ENCODE measurements at places on chromosomes 2 and 18.
A peak's percentile ranks its signal among the peaks of the same experiment; 100 is the strongest.

DNA sequence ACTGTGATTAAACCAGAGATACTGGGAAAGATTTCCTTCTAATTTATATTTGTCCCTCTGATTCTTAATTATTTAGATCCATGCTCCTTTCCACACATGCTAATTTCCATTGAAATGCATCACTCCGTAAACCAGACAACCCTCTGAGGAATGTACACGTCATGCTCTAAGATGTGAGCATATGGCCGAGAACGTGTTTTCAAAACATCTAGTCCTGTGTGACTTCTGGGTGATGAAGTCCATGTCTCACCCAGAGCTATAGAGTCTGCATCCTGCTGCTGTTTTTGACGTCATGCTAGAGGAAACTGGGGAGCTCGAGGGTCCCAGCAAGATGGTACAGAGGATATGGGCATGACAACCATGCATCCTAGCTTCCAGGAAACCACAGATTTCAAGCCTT is 53.6 kb downstream of the CAPN13 start:
- no peak for DNase-seq

GRCh38 chr2:27237341-27237945 is 20.3 kb downstream of the CAD start:
- DNase-seq = no peak

GRCh38 chr2:210302326-210302725 is 12.6 kb downstream of the MYL1 start:
- DNase-seq = no peak

- no peak for DNase-seq
Observed at GRCh38 chr2:216741223-216741593, 45.9 kb upstream of the IGFBP5 start.

DNA sequence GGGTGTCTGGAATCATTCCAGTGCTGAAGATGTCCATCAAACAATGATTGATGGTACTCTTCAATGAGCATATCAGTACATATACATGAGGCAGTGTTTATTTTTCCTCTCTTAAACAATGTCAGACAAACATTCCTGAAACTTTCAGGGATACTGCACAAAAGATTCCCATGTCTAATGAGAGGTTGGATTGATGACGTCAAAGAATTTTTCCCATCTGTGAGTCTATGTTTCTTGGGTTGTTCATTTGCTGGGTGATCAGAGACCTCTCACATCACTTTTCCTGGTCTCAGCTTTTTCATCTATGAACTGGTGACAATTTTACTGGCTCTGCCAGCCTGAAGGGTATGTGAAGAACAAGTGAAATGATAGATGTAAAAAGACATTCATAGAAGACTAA is 325.5 kb downstream of the EN1 start:
- no peak for DNase-seq

- peak; percentile 65 for DNase-seq
Observed at GRCh38 chr2:71940695-71941094, 207.0 kb downstream of the CYP26B1 start.

- DNase-seq = no peak
Observed at GRCh38 chr2:203790134-203790852, 77.3 kb upstream of the CTLA4 start.

DNA sequence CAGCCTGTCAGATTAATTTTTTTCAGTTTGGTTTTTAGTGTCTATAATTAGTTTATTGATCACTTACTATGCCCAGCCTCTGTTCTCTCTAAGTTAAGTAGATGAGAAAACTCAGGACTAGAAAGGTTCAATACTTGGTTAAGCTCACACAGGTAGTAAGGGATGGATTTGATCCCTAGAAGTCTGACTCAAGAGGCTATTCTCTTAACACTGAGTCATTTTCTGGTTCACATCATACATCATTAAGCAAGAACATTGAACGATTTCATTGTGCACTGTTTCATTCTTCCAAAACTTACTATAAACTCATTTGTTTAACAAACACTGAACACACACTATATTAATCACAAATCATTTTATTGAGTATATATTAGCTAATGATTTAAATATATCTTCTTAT is 54.1 kb upstream of the SLC38A11 start:
- no peak for DNase-seq

DNA sequence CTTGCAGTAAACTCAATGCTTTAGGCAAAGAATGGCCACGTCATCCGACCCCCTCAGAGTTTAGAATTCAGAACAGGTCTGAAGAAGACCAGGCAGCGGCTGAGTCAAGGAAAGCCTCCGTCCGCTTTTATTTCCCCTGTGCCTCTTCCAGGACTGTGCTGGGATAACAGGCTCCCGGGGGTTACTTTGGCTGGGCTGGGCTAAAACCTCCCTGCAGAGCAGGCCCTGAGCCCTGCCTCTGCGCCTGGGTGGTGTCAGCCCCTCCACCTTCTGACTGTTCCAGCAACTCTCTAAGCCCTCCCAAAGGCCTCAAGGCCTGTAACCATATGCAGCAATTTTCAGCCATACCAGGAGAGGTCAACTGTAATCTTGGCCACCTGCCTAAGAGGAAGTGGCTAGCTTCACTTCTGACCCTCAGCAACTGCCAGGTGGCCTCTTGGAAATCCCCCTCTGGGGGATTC is 166.5 kb downstream of the RPIA start:
- DNase-seq = peak; percentile 20

GRCh38 chr18:74563999-74564398 is 29.7 kb downstream of the CNDP1 start:
- no peak for DNase-seq

- peak; percentile 1 for DNase-seq
Observed at GRCh38 chr2:176589825-176590440, 320.7 kb downstream of the MTX2 start.

- DNase-seq = peak; percentile 89
Observed at GRCh38 chr18:8253944-8254343, 355.3 kb upstream of the RAB12 start.

DNA sequence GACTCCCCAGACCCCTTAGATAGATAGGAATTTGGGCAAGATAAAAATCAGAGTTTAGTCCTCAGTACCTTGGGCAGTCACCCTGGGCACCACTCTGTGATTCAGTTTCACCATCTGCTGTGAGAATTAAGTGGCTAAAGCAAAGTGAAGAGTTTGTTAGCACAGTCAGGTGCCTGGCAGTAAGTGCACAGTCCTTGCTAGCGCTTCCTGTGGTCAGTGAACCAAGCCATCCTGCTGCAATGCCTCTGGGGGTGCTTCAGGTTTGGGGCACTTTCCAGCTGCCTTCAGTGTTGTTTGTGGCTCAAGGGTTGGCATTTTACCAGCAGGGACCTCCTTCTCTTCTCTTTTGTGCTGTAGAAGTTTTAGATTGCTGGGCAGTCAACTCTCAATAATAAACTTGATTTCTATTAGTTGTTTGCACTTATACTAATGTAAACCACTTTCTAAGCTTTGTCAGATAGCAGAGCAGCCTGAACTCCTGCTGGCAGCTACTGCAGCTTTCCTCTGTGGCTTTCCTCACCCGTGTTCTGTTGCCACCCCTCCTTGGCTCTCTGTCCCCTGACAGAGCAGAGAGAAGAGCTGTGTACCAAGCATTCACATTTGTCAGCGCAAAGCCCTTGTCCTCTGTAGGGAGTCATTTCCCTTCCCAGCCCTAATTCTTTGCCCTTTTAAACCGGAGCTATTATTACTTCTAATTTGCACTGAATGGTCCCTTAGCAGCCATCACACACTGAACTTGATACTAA is 48.4 kb upstream of the RMP24 start:
- DNase-seq = no peak

- DNase-seq = no peak
Observed at GRCh38 chr2:158716121-158716791, 78.9 kb upstream of the DAPL1 start.

DNA sequence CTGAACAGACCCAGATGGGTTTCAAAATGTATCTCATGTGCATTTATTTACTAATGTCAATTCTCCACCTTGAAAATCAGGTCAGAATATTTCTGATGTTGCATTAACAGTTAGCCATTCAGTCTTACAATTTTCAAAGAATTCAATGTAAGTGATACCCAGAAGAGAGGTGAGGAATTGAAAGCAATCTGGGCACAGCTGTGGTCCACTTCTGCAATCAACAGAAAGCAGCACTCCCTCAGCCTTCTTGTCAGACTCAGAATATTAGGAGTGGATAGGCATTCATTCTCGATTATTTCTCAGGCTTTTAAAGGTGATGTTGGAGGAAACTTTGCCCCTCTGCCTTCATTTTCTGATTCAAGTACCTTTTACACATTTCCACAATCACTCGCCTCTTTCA is 15.7 kb downstream of the CCL20 start:
- no peak for DNase-seq

DNA sequence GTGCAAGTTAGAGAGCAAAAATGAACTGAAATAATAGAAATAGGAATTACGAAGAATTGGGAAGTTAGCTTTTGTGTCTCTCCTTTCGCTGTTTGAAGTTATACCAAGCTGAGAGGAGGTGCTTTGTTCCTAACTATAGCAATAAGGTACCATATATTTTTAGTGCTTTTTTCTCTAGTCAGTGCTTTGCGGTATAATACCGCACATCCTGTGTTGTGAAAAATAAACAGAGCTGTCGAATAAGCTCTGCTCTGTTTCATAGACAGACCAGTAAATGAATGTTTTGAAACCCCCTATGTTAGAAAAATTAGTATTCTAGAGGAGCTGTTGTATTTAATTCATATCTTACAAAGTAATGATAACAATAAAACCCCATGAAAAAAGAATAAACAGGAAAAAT is 130.8 kb downstream of the MAP4K4 start:
- DNase-seq = no peak
